ENCODE measurements at places on chromosomes 4 and X. TPM values are rescaled to one million over a fixed set of nuclear protein-coding genes. Genes with fewer than 3 reads are reported as not detected.

Gene PABPC1L2A
- not detected for total RNA-seq

Gene HTR2C
- not detected for total RNA-seq

Gene CXorf58
- total RNA-seq: not detected

DNA sequence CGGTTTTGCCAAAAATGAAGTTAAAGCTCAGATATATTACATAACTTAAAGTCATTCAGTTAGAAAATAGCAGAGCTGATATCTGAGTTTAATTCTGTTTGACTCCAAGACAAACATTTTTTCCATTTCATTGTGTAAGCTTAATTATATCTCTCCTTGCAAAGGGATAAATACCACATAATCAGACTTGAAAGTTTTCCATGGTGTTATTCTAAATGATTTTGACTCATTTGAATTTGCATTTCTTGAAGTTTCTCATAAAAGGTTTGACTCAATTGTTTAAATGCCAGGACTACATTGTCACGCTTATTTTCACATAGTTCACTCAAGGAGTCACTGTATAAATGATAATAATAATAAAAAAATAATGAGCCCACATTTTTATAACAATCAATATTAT is 39.4 kb upstream of the DDX60 start:
- no peak for DNase-seq

DNA sequence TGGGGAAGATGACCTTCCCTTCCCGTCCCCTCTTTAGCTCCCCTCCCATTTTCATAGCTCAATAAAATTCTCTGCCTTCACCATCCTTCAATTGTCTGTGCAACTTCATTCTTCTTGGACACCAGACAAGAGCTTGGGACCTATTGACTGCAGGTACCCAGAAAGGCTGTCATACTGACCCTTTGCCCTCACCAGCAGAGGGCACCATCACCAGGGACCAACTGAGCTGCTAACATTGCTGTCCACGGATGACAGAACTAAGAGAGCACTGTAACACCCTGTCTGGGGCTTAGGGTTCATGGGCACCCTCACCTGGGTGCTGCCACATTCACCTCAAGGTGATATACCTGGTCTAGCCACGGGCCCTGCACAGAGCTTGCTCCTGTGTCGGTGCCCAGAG is 141.3 kb upstream of the VCX3B start:
- DNase-seq: peak; percentile 26
